ENCODE measurements at places on chromosomes 1 and 21.

DNA sequence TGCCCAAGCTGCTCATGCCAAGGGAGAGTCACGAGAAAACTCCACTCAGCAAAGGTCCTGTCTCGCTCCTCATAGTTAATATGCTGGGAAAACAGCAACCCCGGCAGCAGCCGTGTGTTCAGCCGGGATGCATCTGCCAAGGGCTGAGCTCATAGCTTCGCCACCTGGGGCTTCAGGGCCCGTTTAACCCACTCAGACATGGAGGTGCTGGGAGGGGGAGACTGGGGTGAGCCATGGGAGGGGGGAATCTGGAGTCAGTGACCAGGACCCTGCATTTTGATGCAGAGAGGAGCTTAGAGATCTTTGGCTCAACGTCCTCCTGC, 283.4 kb downstream of the PTPRU start:
- no peak for DNase-seq

- no peak for DNase-seq
Observed at GRCh38 chr21:25831300-25831960, 96.7 kb downstream of the GABPA start.

DNA sequence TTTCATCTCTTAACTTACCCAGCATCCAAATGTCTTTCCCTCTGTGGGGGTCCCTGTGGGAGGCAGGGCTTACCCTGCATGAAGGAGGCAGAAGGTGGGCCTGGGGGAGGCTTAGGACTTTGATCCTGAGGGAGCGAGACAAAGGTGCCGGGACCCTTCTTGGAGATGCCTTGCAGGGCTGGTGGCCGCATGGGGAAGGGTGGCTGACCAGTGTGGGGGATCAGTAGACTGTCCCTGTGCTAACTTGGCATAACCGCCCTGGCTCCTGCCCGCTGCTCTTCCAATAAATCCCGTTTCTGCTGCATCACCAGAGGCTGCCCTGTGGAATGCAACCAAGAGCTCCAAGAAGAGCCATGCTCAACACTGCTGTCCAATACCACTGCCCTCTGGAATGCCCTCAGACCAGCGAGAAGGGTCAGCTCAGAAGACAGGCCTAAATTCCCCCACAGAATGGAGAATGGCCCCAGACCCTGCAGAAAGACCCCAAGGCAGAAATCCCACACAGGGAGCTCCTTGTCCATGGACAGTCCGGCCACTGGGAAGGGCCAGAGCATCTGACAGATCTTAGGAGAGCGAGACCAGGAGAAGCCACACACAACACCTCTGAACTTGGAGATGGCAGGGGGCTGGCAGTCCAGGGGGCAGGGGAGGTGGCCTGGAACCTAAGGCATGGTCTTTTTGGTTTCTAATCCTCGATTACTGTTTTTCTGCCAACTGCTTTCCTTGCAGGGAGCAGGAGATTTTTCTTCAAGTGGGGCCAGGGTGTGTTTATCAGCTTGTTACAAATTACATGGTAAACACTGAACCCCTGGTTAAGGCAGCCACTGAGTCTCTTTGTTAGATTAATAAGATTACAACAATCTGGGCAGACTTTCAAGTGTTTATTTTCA, 46.7 kb upstream of the DMRTB1 start:
- DNase-seq: no peak

- no peak for DNase-seq
Observed at GRCh38 chr1:209732725-209733124, 23.1 kb upstream of the TRAF3IP3 start.

GRCh38 chr1:38030596-38031512, 15.7 kb downstream of the POU3F1 start:
- DNase-seq: no peak

GRCh38 chr21:38770660-38771059, 35.1 kb upstream of the ETS2 start:
- no peak for DNase-seq

DNA sequence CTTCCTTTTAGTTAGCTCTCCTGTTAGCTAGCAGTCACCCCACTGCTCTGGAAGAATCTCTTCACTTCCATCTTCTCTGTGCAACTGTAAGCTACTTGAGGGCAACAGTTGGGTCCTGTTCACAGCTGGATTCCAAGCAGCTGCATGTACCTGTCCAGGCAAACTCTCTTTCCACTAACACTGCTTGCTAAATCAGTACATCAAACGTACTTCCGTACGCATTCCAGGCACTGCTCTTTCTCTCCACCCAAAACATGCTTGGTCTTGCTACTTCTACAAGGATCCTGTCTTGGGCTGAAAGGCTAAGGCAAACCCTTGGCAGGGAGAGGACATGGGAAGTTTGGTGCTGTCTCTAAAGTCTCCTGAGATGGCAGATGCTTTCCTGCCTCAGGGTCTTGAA, 139.2 kb upstream of the CACNA1E start:
- DNase-seq: no peak
